Stimulated activated CD8-positive, alpha-beta memory T cell treated with anti-CD3 and anti-CD28 coated beads, Interleukin-7, amount 100 ng/mL, for 24 hours (primary cell): ENCODE measurements at places on chromosomes 16 and 17.

GRCh38 chr16:27759967-27760788 lies 210.2 kb downstream of the KATNIP start:
- DNase-seq = no peak

GRCh38 chr16:11768849-11769248 lies 26.2 kb upstream of the TXNDC11 start:
- DNase-seq = no peak

- no peak for DNase-seq
These were observed 7.3 kb upstream of the CD7 start for GRCh38 chr17:82324566-82325285.

DNA sequence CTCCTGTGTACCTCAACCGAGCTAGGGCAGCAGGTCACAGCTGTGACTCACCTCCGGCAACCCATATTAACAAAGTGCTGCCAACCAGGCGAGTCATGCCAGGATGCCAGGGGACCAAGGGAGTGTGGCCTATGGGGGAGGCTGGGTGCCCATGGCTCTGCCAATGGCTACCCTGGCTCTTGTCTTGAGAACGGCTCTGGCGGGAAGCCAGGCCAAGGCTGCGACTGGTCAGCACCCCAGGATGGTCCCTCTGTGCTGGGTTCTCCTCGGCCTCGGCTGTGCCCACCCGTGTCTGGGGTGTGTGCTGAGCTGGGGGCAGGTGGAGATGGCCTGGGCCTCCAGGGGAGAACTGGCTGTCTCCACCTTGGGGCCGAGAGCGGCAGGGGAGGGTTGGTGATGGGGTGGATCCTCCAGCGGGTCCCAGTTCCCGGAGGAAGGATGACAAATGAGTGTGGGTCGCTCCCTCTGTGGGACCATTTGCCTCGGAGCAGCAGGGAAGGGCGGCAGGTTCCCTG lies 75.8 kb downstream of the MRC2 start:
- no peak for DNase-seq

DNA sequence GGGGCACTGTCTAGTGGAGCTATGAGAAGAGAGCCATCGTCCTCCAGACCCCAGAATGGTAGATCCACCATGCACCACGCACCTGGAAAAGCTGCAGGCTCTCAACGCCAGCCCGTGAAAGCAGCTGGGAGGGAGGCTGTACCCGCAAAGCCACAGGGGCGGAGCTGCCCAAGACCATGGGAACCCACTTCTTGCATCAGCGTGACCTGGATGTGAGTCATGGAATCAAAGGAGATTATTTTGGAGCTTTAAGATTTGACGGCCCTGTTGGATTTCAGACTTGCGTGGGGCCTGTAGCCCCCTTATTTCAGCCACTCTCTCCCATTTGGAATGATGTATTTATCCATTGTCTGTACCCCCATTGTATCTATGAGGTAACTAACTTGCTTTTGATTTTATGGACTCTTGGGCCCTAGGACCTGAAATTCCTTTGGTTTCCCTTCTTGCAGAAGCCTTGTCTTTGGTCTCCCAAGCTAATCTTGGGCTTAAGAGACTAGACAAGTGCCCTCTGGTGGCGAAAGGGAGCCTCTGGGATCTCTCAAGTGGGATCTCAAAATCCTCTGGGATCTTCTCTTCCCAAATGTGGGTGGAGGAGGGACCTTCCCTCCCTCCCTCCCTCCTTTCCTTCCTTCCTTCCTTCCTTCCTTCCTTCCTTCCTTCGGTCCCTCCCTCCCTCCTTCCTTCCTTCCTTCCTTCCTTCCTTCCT lies 58.2 kb upstream of the HAPSTR1 start:
- no peak for DNase-seq

DNA sequence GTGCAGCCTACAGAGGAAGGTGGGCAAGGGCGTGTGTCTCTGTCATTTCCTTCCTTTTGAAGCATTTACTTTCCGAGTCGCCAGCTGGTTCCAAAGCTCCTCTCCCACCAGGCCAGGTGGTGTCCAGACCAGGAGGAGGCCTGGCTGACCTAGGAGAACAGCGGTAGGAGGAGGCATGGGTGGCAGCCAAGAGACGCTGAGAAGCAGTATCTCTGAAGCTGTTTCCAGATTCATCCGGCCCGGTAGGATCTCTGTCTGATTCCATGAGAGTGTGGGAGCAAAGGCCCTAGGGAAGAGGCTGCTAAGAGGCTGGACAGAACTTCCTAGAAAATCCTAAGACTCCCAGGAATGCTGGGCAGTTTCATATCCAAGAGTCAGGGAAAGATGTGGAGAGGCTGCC lies 20.3 kb downstream of the MEOX1 start:
- DNase-seq = no peak

DNA sequence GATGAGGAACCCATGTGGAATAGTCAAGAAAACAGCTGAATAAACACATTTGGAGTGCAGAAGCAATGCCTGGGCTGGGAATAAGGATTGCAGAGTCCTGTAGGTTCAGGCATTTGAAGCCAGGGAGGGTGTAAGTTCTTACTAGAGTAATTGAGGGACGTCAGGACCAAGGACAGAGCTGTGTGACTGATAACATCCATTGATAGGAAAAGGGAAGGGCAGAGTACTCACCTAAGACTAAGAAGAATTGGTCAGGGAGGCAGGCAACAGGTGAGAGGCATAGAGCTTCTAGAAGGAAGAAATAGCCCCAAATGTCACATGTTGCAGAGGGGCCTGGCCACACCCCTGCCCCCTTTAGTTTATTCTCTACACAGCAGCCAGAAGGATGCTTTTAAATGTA lies 79.8 kb upstream of the TMEM132E start:
- DNase-seq = no peak

DNA sequence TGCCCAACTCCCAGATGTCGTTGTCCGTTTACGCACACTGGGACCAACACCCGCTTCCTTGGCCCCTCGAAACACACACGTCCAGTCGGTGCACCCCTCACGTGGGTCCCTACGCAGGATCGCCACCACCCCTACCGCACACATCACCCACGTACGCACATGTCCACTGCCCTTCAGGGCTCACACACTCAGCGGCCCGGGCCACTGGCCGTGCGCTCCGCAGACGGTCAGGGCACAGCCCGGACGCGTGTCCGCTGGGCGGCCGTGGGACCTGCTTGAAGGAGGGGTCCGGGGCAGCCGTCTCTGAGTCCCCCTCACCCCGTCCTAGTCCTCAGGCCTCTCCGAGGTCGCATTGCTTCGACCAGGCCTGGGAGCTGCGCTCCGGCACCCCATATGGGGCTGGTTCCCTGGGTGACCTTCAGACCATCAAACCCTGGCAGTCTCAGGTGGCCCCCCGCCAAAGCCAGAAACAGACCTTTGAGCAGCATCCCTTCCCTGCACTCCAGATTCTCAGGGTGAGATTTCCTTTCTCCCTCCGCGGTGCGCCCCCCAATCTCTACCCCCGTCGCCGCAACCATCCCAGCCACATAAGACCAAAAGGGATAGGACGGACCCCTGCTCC lies 914 bp upstream of the GPRC5B start:
- DNase-seq = no peak

- DNase-seq = no peak
These were observed 85.7 kb upstream of the CACNG3 start for GRCh38 chr16:24170407-24170806.

DNA sequence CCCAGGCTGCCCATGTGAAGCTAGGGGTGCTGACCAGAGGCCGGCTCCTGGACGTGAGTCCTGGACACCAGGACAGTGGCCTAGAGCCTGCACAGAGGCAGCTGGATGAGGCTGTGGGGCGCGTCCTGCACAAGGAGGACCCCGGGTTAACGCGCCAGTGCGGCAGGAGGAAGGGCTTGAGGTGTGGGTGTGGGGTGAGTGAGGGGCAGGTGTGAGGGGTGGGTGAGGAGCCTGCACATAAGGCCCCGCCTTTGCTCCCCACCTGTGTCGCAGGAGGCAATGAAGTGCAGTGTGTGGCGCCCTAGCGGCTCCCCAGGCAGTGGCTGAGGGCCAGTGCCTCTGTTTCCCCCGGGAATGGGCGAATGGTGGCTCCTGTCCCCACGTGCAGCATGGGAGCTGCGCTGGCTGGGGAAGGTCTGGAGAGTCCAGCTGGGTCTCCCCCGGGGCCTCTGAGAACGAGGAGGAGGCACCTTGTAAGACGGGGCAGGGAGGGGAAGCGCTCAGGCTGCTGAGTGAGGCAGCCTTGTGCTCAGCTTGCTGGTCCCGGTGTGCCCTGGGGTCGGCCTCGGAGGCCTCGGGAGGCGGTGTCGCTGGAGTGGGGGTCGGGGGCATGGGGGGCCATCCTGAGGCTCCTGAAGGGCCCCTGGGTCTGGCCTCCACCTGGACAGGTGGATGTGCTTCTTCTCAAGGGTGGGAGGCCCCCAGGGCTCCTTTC lies 3.2 kb downstream of the CD7 start:
- DNase-seq = no peak

DNA sequence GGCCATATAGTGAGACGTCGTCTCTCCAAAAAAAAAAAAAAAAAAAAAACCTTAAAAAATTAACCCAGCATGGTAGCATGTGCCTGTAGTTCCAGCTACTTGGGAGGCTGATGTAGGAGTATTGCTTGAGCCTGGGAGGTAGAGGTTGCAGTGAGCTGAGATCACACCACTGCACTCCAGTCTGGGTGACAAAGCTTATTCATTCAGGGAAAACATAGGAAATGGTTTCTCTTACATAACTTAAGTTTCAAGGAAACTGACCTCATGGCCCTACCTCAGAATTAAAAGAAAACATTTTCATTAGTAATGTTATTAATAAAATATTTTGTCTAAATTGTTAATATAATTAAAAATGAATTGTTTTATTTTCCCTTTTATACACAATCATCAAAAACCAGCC lies 31.4 kb downstream of the COG1 start:
- DNase-seq = no peak

- no peak for DNase-seq
These were observed 171.4 kb downstream of the COPRS start for GRCh38 chr17:31687505-31688126.

- DNase-seq = peak; percentile 42
These were observed 15.2 kb upstream of the SSTR5 start for GRCh38 chr16:1057252-1057932.

DNA sequence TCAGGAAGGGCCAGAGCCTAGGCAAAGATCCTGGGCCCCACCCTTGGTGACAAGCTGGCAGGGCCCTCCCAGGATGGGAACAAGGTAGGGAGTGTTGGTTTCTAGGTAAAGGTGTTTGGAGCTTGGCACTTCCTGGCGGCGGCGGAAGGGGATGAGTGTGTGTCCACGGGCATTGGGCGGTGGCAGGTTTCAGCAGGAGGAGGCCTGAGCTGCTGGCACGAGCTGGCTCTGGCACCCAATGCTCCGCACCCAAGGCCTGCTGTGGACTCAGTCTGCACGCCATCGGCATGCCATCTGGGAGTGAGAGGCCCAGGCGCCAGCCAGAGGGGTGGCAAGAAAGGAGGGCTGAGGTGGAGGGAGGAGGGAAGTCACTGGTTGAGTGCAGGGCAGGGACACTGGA lies 46.9 kb upstream of the TAC4 start:
- no peak for DNase-seq

- DNase-seq = no peak
These were observed 125.1 kb downstream of the BRIP1 start for GRCh38 chr17:61738249-61738648.

DNA sequence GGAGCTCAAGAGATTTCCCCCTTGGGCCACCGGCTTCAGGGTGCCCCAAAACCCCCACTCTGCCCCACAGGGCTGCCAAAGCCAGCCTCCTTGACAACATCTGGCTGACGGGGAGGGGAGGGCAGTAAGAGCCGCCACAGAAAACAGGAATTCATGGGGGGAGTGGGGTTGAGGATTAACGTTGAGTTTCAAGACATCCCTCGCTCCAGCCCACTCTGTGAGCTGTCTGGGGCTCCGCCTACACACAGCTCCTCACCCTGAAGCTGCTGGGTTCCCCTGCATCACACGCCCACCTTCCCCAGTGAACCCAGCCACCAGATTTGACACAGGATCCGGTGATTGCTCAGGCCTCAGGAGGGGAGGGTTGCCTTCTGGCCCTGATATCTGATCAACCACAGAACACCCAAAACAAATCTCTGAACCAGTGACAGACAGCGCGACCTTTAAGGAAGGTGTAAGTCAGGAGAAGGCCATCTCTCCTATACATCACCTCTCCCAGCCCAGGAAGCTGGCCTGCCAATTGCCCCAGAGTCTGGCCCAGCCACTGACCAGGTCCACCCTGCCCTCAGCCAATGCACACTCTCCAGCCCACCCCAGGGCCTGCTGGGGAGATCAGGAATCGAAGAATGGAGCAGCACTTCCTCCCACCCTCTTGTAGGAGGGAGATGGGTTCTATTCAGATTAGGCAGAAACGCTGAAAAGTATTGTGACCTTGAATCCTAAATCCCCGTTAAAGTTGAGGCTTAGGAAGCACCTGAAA lies 132.1 kb downstream of the CLEC16A start:
- no peak for DNase-seq

GRCh38 chr16:73505577-73505976 lies 457.6 kb upstream of the ZFHX3 start:
- DNase-seq = no peak

- no peak for DNase-seq
These were observed 3.5 kb upstream of the MRPL38 start for GRCh38 chr17:75908201-75908600.

GRCh38 chr17:68169840-68170239 lies 78.0 kb upstream of the AMZ2 start:
- no peak for DNase-seq

GRCh38 chr17:69246726-69247375 lies 18.2 kb upstream of the ABCA10 start:
- DNase-seq = no peak

- no peak for DNase-seq
These were observed 296.9 kb downstream of the ZFHX3 start for GRCh38 chr16:72751076-72751475.

- no peak for DNase-seq
These were observed 12.4 kb downstream of the UBALD1 start for GRCh38 chr16:4602331-4602730.

- no peak for DNase-seq
These were observed 21.2 kb downstream of the USP31 start for GRCh38 chr16:23128056-23128455.

GRCh38 chr17:76953946-76954345 lies 85.7 kb downstream of the MGAT5B start:
- DNase-seq = no peak

DNA sequence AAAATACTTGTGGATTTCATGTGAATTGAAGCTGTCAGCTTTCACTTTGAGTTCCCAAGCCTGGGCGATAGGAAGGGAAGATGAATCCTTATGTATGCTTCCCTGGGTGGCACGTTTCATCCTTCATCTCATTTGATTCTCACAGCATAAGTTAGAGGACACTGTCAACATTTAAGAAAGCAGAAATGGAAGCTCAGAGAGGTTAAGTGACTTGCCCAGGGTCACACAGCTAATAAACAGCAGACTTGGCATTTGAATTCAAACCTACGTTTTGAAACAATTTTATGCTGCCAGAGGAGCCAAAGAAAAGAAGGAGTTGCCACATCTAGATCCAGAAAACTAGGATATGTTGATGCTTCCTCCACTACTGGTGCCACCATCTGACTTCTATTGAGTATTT lies 108.3 kb upstream of the GPR139 start:
- DNase-seq = no peak

- DNase-seq = no peak
These were observed 2.0 kb upstream of the DRC7 start for GRCh38 chr16:57692636-57693035.

- DNase-seq = no peak
These were observed 182.7 kb downstream of the PRKCB start for GRCh38 chr16:24018485-24018884.
